Urothelium cell line (cell line): ENCODE measurements at places on chromosomes 12 and 14.
A peak's percentile ranks its signal among the peaks of the same experiment; 100 is the strongest.

DNA sequence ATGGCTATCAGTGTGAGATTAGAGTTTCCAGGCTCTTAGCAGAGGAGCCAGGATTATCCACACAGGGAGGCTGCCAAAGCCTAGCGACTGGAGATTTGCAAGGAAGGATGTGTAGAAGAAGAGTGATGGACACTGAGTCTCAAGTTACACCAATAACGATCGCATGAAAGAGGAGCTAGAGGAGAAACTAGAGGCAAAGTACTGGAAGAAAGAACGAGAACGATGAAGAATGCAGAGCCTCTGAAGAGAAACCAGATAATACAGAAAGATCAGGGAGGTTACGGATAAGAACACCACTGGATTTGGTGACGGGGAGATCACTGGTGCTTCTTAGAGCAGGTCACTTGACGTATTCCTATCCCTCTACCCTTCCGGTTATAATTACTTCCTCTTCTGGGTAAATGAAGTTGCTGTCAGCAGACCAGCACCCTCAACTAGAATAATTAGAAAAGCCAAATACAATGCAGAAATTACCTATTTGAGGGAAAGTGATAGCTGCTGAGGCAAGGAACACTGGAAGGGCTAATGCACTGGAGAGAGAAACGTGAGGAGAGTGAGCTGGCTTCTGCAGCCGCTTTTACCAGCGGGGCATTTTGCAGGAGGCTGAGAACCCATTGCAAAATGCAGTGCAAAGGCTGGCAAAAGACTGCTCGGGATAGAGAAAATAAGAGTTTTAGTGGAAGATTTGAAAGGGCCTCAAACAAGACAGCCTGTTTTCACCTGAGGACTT is 93.1 kb upstream of the HIF1A start:
- no peak for DNase-seq

DNA sequence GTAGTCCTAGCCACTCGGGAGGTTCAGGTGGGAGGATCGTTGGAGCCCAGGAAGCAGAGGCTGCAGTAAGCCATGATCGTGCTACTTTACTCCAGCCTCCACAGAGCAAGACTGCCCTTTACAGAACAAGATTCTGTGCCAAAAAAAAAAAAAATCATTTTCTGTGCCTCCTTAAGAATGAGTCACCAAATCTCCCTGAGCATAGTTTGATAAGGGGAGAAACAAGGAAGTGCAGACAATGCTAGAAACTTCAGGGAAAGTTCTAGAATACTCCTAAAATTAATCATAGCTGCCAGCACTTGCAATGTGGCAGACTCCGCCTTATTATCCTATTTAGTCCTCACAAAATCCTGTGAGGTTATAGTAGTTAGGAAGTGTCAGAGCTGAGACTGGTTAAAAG is 74.5 kb downstream of the KCNK10 start:
- DNase-seq: peak; percentile 44

DNA sequence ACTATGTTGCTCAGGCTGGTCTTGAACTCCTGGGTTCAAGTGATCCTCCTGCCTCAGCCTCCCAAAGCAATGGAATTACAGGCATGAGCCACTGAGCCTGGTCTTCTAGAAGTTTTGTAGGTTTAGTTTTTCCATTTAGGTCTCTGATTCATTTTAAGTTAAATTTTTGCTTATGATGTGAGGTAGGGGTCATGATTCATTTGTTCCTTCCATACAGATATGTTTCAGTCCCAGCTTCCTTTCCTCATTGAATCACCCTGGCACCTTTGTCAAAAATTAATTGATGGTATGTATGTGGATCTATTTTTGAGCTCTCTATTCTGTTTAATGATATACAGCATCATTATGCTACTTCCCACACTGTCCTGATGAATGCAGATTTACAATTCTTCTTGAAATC is 25.6 kb upstream of the CABP1 start:
- DNase-seq: no peak

DNA sequence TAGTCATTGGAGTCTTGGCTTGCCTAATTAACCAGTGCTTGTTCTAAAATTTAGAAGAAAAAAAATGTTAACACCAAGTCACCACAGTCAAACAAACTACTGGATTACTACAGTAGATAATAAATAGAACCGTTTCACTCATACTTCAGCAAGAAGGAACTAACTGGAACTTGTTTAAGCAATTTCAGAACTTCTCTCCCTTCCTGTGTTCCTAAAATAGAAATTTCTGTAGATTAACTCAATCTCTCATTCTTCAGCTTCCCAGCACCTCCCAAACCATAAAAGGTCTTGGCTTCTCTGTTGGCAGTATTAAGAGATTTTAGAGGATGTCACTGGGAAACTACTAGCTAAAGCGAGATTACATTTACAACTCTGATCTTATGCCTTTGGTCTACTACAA is 18.6 kb downstream of the GNS start:
- no peak for DNase-seq

DNA sequence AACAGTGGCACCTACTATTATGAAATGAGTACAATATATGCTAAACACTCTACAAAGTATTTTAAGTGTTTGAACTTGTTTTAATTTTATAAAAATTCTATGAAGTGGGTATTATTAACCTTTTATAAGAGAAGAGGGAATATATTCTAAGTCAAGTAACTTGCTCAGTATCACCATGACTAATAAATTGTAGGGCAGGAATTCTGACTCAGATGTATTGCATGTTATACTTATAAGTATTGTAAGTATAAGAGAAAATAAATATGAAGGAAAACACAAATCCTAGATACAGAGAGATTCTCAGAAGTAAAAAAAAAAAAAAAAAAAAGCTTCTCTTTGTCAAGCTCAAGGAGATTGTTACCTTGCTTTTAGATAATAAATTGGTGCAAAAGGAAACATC is 893.2 kb downstream of the SLC16A7 start:
- DNase-seq: no peak
